ENCODE measurements at places on chromosomes 5 and 9.
A peak's percentile ranks its signal among the peaks of the same experiment; 100 is the strongest.

DNA sequence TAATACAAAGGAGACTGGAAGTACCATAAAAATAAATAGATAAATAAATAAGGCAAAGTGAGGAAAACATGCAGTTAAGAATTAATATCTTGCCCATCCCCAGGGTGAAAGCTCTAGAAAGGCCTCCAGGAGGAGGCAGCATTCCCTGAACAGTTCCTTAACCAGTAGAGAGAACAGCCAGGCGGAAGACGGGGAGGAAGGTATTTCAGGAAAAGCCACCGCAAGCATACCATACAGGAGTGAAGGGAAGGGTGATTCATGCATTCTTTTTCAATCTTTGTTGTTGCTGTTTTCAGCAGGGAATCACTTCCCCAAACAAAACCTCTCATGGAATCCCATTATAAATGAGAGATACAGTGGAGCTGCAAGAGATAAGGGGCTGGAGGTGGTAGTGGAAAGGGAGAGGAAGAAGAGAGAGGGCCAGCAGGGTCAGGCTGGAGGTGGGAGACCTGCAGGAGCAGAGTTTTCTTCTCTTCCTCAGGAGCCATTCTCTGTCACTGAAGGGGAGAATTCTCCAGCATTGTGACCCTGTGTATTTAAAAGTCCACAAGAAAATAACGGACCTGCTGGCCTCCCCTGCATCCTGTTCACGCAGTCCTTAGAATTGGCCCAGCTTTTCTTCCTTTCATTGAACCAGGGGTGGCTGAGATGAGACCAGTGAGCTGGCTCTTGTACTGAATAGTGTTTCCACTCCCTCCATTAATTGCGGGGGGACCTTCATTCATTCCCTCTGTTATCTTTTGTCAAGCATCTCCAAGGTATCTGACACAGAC is 255.9 kb downstream of the FAM114A2 start:
- no peak for DNase-seq

GRCh38 chr5:135990528-135991255 is 35.9 kb upstream of the LECT2 start:
- DNase-seq, result no peak

DNA sequence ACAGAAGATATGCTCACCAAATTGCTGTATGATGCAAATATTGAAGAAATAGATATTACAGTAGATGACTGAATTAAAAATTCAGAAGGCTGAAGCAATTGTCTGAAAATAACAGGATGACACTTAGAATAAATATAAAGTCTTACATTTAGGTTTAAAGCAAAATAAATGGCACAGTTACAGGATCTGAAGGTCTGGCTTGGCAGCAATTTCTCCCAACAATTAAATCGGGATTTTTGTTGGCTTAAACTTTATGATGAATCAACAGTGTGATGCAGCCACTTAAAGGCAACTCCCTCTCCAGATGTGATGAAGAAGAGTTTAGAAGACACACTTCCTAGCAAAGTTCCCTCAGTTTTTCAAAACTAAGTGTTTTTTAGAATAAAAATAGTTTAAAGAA is 80.5 kb downstream of the NREP start:
- peak; percentile 58 for DNase-seq

DNA sequence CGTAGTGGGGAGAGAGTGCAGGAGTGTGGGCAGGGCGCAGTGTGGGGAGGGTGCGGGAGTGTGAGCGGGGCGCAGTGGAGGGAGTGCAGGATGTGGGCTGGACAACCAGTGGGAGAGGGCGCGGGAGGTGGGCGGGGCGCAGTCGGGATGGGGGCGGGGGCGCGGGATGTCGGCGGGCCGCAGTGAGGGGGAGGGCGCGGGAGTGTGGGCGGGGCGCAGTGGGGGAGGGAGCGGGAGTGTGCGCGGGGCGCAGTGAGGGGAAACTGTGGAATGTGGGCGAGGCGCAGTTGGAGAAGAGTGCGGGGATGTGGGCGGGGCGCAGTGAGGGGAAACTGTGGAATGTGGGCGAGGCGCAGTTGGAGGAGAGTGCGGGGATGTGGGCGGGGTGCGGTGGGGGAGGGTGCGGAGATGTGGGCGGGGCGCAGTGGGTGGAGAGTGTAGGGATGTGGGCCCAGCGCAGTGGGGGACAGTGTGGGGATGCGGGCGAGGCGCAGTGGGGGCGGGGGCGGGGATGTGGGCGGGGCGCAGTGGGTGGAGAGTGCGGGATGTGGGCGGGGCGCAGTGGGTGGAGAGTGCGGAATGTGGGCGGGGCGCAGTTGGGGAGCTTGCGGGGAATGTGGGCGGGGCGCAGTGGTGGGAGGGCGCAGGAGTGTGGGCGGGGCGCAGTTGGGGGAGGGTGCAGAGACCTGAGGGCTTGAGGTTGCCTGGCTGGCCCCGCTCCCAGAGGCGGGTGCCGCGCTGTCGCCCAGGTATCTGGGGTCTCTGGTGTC is at the start of gene NXNL2:
TSS of gene NXNL2 (plus strand) at position 723 of the 770 bp plus-strand sequence. CDS start 257 bp downstream, outside the sequence.
- DNase-seq, result no peak

GRCh38 chr5:143657647-143658285 is 154.2 kb upstream of the HMHB1 start:
- no peak for DNase-seq

DNA sequence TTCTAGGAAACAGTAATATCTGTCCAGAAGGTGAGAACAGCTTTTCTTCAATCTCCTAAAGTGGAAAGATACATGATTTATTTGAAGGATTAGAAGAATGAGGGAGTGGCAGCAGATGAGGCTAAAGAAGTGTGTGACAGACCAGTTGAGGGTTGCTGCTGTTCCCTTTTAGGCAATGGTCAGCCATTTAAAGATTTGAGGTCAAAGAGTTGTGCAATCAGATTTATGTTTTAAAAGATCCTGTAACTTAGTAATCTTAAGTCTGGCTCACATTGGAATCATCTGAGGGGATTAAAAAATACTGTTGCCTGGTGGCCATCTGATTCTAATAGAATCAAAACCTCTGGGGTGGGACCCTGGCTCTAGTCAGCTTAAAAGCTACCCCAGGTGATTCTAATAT is 4.3 kb upstream of the SGCD start:
- DNase-seq, result no peak

GRCh38 chr5:73693573-73694061 is 67.6 kb downstream of the ARHGEF28 start:
- DNase-seq, result no peak

GRCh38 chr9:89464300-89464901 is 33.5 kb downstream of the SEMA4D start:
- DNase-seq, result no peak
